Activated CD4-positive, alpha-beta T cell treated with anti-CD3 and anti-CD28 coated beads for 24 hours (primary cell): ENCODE measurements at places on chromosomes 2 and 18.

GRCh38 chr2:202307690-202308089 lies 42.1 kb downstream of the NOP58 start:
- no peak for DNase-seq

GRCh38 chr2:111905990-111906735 lies 7.8 kb downstream of the MERTK start:
- DNase-seq: no peak

- DNase-seq: no peak
Observed at GRCh38 chr2:128262315-128263253, 56.1 kb downstream of the HS6ST1 start.

GRCh38 chr2:201237486-201238123 lies 22.7 kb upstream of the CASP8 start:
- no peak for DNase-seq

DNA sequence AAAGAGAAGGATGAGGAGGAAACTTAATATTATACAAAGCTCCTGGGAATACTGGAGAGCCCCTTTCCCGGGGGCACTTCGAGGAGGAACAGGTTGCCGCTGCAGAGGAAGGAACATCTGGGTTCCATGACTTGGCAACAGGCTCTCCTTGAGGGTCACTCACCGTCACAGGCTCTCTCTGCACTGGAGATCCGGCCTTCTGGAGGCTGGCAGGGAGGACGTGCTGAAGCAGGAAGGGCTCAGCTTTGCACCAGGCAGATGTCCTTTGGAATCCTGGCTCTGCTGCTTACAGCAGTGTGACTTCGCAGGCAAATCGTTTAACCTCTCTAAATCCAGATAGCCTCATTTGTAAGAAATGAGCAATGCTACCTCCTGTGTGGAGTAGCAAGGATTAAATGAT lies 2.9 kb upstream of the DPYSL5 start:
- DNase-seq: no peak
